ENCODE measurements at places on chromosomes 12 and 14.

DNA sequence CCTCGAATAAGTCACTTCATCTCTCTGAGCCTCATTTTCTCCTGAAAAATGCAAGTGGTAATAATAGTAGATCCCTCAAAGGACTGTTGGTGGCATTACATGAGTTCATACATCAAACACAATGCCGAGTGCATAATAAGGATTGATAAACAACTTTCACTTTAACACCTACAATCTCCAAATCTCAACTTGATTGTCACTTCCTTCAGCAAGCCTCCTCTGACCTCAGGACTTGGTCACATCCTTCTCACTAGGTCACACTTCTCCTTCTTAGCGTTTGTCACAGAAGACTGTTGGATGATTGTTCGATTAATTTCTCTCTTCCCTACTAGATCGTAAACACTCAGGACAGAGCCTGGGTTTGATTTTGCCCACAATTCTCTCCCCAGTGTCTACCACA lies 7.9 kb upstream of the PRKAB1 start:
- DNase-seq = peak; percentile 36

- no peak for DNase-seq
Measured at GRCh38 chr14:41144370-41144769, 462.3 kb upstream of the LRFN5 start.

GRCh38 chr14:61284001-61284400 lies 2.9 kb upstream of the TMEM30B start:
- no peak for DNase-seq

- DNase-seq = no peak
Measured at GRCh38 chr14:101018561-101019290, 115.2 kb upstream of the RTL1 start.

Data from suppressor macrophage (primary cell).